ENCODE measurements at places on chromosomes 16 and 17.
A peak's percentile ranks its signal among the peaks of the same experiment; 100 is the strongest.

DNA sequence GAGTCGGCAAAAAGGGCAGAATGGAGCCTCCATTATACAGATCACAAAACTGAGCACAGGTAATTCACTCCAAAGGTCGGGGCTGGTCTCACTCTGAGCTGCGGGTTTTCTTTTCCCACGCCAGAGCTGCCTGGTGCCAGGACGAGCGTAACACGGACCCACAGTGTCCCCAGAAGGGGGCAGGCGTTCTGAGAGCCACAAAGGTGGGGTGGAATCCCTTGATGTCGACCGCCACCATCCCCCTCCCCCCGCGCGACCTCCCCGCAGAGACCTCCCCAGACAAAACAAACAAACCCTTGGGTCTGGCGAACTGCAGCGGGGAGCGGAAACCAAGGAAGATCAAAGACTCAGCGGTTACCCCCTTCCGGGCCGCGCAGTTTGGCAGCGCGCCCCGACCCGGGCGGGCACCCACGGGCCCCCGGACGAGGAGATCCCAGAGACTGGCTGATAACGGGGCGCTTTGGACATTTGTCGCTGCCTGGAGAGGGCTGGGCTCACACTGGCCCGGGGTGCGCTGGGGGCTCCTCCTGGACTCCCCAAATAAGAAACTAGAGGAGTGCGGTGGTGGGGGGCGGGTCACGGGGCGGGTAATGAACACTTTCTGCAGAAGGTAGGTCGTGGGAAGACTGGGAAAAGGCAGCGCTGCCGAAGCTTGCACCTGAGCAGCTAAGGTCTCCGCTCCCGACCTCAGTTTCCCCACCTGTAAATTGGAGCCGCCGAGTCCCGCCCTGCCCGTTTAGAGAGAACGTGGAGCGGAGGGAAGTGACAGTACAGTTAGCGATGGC, 664 bp upstream of the NKD1 start:
- peak; percentile 63 for DNase-seq

DNA sequence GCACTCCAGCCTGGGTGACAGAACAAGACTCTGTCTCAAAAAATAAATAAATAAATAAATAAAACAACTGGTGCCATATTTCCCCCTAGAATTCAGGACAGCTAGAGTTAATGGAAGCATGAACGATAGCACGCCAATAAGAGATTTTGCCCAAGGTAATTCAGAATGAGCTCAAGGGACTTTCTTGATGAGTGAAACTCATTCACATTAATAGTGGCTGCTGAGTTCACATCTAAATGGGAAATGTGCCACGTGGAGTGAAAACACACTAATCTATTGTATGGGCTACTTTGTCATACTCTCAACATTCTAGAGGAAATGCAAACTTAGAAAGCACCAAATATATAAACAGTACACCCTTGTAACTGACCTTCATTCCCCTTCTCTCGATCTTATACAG, 47.4 kb upstream of the PSMD7 start:
- no peak for DNase-seq

DNA sequence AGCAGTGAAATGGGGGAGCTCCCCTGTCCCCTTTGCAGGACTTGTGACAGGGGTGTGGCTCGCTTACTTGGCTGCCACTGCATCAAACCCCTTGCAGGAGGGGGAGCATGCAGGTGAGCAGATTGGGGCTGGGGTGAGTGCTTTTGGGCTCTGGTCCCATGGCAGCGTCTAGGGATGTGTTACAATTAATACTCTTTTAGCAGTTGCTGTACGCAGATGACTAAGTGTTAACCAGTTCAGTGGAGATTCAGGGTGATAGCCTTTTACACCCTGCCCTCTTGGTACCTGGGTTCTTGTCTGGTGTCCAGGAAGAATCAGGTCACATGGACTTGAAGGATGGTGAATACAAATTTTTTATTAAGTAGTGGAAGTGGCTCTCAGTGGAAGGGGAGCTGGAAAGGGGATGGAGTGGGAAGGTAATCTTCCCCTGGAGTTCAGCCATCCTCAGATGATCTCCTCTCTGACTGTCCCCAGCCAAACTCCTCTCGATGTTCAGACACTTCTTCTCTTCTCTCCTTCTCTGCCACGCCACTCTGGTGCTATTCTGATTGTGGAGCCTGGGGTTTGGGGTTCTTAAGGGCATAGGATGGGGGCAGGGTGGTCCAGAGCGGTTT, 100.1 kb downstream of the MARF1 start:
- DNase-seq = no peak

DNA sequence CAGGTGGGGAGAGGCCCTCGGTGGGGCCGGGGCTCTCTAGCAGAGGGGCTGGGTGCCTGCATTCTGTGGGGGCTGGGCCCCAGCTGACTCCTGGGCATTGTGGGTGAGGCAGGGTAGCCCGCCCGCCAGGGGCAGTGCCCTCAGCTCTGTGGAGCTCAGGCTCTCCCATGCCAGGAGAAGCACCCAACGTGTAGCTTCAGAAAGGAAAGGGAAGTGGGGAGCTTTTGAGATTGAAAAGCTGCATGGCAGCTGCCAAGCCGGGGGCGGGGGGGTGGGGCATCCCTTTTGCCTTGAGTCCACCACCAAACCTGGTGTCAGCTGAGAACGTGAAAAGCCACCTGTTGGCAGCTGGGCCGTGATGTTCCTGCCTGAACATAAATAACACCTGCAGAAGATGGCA, 192.1 kb upstream of the CIBAR2 start:
- DNase-seq = no peak

DNA sequence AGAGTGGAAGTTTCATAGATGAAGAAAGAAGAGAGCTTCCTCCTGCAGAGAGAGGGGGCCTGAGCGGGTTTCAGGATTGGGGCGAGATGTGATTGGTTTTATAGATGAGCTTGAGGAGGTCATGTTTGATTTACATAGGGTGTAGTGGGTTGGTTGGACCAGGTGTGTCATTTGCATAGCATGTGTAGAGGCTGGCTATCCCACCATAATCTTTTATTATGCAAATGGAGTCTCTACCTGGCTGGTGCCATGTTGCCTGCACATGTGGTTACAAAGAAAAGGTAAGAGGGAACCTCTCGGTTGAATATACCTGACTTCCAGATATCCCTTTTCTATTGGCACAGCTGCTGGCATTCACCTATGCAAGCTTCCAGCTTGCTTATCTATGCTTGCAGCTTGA, 228.1 kb downstream of the BCAS3 start:
- no peak for DNase-seq

- DNase-seq = no peak
Measured at GRCh38 chr17:43579566-43580140, 33.5 kb upstream of the ETV4 start.

DNA sequence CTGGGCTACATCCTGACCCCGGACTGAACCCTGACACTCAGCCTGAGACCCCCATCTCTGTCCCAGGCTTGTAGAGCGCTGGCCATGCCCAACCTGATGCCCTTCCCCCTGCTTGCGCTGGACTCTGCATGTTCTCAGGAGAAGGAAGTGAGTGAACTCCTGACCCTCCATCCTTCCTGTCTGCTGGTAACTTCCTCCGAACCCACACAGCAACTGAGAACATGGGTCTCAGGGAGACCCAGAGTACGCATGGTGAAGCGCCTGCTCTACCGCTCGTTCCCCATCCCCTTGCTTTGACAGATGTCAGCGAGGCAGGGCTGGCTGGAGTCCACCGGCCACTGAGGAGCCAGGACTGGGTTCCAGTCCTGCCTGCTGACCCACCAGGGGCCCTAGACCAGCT, 6.1 kb downstream of the CAMKK1 start:
- DNase-seq = no peak

- no peak for DNase-seq
Measured at GRCh38 chr17:852349-852748, 70.2 kb downstream of the MRM3 start.

DNA sequence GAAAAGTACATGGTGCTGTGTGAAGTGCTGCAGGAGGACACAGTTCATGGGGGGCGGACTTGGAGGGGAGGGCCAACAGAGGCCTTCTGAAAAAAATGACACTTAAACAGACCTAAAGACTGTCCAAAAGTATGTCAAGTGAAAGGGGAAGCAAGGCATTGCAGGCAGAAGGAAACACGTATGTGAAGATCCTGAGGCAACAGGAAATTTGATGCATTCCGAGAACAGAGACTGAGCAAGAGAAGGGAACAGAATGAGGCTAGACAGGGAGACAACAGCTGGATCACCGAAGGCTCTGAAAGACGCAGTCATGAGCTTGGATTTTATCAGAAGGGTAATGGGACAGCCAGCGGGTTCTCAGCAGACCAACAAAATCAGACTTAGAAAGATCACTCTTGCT, 1.1 kb downstream of the IFT20 start:
- DNase-seq = no peak

GRCh38 chr17:20273741-20274500, 193.4 kb downstream of the LGALS9B start:
- DNase-seq = no peak

DNA sequence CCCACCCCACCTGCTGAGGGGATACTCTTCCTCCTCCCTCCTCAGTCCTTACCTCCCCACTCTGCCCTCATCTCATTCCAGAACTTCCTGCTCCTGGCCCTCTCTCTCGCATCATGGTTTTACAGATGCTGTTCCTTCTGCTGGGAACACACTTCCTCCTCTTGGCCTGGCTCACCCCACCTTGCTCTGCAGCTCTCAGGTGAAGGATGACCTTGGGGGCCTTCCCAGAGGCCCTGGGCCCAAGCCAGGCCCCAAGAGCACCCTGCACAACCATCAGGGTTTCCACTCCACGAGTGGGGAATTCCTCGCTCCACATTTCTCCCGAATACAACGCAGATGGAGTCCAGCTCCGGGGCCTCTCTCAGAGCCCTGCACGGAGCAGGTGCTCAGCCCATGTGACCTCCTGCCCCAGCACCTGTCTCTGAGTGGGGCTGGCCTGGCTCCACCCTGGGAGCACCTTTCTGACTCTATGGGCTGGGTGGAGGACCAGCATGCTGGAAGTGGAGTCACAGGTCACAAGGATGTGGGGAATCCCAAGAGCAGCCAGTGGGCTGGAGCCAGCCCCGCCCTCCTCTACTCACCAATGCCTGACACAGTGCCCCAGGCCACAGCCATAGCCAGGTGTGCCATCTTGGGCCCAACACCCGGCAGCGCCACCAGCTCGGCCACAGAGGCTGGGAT, 4.5 kb downstream of the NTHL1 start:
- no peak for DNase-seq

DNA sequence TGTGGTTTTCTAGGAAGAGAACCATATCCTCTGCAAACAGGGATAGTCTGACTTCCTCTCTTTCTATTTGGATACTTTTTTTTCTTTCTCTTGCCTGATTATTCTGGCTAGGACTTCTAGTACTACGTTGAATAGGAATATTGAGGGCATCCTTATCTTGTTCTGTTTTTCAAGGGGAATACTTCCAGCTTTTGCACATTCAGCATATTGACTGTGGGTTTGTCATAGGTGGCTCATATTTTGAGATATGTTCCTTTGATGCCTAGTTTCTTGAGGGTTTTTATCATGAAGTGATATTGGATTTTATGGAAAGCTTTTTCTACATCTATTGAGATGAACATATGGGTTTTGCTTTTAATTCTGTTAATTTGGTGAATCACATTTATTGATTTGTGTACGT, 269.8 kb downstream of the MAP2K6 start:
- DNase-seq = no peak

GRCh38 chr17:8861495-8862181, 5.8 kb downstream of the PIK3R6 start:
- DNase-seq = no peak

- no peak for DNase-seq
Measured at GRCh38 chr16:53511084-53511402, 8.0 kb upstream of the AKTIP start.

- no peak for DNase-seq
Measured at GRCh38 chr16:84986879-84987278, 24.5 kb downstream of the ZDHHC7 start.

DNA sequence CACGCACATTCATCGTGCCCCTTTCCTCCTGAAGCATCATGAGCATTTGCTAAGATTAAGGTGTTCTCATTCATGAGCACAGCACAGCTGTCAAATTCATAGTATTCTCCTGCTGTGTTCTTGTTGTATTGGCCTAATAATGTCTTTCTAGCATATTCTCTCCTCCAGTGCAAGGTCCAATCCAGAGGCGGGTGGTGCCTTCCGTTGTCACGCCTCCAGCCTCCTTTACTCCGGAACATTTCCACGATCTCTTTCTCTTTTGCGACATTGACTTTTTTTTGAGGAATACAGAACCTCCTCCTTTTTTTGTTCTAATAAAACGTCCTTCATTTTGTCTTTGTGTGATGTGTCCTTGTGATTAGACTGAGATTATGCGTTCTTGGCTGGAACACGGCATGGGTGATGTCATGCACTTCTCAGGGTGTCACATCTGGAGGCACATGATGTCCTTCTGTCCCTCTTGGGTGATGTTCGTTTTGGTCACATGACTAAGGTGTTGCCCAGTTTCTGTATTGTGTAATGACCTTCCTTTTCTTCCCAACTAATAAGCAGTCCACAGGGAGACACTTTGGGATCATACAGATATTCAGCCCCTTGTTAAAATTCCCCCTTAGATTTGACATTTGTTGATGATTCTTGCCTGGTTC, 66.3 kb downstream of the CLEC16A start:
- no peak for DNase-seq

- DNase-seq = no peak
Measured at GRCh38 chr17:81042606-81043005, 7.7 kb downstream of the BAIAP2 start.

DNA sequence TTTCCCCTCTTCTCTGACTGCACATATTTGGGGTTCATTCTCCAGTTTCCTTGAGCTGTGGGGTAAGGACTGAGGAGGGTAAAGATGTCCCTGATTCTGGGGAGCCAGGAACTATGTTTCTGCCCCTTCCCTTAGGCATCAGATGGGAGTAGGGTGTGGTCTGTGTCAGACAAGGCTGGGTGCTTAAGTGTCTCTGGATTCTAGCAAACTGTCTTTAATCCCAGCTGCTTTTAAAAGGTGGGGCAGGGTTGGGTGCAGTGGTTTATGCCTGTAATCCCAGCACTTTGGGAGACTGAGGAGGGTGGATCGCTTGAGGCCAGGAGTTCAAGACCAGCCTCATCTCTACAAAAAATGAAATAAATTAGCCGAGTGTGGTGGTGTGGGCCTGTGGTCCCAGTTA, 13.0 kb downstream of the LASP1 start:
- DNase-seq = no peak

- DNase-seq = no peak
Measured at GRCh38 chr16:11240636-11241473, 15.1 kb downstream of the SOCS1 start.

DNA sequence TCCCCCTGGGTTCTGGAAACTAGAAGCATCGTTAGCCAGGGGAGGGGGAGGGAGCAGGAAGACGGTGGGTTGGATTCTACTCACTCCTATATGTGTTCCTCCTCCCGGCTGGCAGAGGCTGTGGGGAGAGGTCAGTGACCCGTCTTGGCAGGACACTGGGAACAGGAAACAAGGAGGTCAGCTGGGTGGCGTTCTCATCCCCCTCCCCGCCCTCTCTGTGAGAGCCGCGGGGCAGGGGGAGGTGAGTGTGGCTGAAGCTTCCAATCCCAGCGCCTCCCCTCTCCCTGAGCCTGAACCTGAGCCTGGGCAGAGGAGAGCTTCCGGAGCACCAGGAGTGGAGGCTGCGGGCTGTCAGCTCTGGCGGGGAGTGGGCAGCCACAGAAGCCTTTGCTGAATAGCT, 12.5 kb downstream of the GPRC5C start:
- DNase-seq = no peak

Measured in T-helper 2 cell (primary cell).